ENCODE measurements at places on chromosomes 7 and 10.

DNA sequence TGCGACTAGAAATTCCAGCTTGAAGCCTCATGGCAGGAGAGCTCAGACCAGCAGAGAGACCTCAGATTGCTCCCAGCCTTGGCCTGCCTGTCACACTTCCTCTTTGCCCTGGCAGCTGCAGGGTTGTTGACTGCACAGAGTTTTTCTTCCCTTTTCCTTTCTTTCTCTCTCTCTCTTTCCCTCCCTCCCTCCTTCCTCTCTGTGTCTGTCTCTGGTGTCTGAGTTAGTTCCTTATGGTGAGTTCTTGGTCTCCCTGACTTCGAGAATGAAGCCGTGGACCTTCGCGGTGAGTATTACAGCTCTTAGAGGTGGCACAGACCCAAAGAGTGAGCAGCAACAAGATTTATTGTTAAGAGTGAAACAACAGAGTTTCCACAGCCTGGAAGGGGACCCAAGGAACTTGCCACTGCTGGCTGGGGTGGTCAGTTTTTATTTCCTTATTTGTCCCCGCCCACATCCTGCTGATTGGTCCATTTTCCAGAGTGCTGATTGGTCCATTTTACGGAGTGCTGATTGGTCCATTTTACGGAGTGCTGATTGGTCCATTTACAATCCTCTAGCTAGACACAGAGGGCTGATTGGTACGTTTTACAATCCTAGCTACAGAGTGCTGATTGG, 266.3 kb downstream of the RPS24 start:
- DNase-seq = peak; percentile 18

DNA sequence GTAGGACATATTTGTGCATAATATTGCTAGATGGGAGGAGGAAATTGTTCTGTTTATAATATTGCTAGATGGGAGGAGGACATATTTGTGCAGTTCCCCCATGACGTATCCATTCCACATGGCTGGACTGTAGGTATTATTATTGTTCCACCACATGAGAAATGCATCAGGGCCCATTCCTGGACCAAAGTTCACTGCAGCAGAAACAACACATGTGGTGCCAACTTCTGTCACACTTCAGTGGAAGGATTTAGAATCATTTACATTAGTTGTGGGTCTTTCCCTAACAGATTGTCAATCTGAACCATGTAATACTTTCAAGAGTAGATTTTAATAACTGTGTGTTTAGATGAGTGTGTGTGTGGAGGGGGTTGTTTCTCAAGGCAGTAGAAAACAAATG, 32.7 kb upstream of the MACC1 start:
- DNase-seq = no peak

GRCh38 chr10:28177944-28178637, 124.8 kb downstream of the MPP7 start:
- peak; percentile 6 for DNase-seq

- DNase-seq = no peak
Observed at GRCh38 chr10:116098411-116099022, 174.5 kb downstream of the GFRA1 start.

GRCh38 chr7:159149488-159149887, 4.8 kb upstream of the VIPR2 start:
- DNase-seq = no peak

- no peak for DNase-seq
Observed at GRCh38 chr7:33578166-33578565, 327.2 kb upstream of the BMPER start.

- no peak for DNase-seq
Observed at GRCh38 chr7:138196971-138197896, 121.0 kb downstream of the AKR1D1 start.

DNA sequence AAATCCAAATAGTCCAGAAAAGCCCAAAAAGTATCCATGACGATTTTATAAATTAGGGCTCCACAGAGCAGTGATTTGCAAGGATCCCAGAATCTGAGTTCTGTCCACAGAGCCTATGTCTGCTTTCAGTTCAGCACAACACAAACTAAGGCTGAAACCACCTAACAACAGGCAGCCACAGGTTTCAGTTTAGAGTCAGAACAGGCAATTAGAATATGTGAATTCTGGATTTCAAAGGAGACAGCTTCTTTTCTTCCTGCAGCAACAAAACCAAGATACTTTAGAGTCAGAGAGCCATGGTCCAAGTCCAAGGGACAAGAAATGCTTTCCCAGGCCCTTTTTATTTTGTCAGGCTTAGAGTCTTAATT, 23.6 kb downstream of the IFIT3 start:
- DNase-seq = no peak

DNA sequence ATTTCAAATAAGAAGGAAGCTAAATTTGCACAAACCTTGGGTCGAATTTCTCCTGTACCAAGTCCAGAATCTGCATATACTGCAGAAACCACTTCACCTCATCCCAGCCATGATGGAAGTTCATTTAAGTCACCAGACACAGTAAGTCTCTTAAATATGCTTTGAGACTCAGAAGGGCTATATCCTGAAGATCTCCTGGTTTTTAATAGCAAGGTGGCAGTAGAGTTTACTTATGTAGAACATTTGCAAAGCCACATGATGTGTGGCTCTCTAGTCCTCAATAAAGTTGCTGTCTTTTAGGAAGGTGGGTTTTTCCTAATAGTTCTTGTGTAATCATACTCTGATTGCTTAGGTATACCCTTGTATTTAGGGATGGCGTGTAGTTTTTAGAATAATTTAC, 8.7 kb downstream of the DBF4 start:
- DNase-seq = no peak

DNA sequence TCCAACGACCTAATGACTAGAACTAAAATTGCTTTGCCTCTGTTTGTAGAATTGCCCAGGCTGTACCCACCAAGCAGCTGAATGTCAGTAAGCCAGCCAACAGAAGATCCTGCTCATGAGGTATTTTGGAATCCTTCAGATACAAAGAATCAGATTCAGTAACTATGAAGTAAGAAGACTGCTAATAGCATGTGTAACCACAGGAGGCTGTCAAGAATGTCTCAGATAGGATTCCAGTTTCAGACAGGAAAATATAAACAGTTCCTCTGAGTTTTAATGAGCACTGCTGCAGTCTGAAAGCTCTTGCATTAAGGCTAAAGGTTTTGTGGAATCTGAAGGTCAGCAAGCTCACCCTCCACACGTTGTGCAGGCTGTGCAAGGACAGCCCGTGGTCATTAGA, 112.6 kb upstream of the ADAM12 start:
- no peak for DNase-seq

GRCh38 chr10:101467286-101467770, 113.4 kb downstream of the BTRC start:
- DNase-seq = peak; percentile 11

GRCh38 chr7:27361522-27361921, 118.9 kb downstream of the EVX1 start:
- no peak for DNase-seq

- DNase-seq = no peak
Observed at GRCh38 chr7:74183142-74183541, 9.0 kb downstream of the EIF4H start.

Measured in activated naive CD8-positive, alpha-beta T cell treated with anti-CD3 and anti-CD28 coated beads for 36 hours (primary cell).